Right atrium auricular region (tissue), 2 donors: ENCODE measurements at places on chromosomes 4 and X.

DNA sequence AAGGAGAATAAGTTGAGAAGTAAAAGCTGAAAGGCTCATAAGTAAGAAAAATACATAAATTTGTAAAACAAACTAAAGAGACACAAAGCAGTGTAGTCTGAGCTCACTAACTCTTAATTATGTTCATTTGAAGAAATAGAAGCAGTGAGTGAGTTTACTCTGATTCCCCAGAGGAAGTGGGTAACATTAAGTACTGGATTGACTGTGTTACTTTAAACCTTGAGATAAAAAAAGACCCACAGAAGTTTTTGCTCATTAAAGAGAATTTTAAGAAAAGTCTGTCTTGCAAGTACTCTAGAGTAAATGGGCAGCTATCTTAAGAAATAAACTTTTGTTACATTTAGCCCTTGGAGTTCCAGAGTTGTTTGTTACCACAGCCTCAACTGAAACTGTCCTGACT, 2466.9 kb downstream of the PCDH7 start:
- H3K4me1 ChIP-seq: no peaks in the 10 kb centered on the region
- no peaks in the 10 kb centered on the region for H3K36me3 ChIP-seq
- H3K4me3 ChIP-seq: no peak overlapping the region
- DNase-seq: no peak
- no peaks in the 10 kb centered on the region for H3K27me3 ChIP-seq
- H3K27ac ChIP-seq: no peak overlapping the region

DNA sequence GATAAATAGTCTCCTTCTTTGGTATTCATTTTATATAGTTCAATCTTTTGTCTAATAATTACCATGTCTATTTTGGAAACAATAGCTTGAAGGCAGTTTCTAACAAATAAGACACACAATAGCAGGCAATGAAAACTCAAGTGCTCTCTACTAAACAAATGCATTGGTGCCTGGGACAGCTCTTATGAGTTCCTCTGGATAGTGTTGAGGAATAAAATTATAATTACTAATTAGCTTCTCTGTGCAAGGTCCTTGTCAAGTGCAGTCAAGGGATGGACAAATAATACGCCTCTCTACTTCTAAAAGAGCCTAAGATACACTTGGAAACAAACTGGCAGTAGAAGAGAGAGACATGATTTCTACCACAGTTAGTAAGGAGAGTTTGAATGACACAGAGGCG, 229.0 kb upstream of the GLRA2 start:
- no peaks in the 10 kb centered on the region for H3K4me1 ChIP-seq
- no peak overlapping the region for H3K27ac ChIP-seq
- no peaks in the 10 kb centered on the region for H3K27me3 ChIP-seq
- H3K4me3 ChIP-seq: no peak overlapping the region
- DNase-seq: no peak

GRCh38 chr4:165398570-165398969, 19.8 kb downstream of the CPE start:
- H3K27me3 ChIP-seq: no peaks in the 10 kb centered on the region
- no peak for DNase-seq
- no peaks in the 10 kb centered on the region for H3K36me3 ChIP-seq
- H3K27ac ChIP-seq: no peak overlapping the region
- no peaks in the 10 kb centered on the region for H3K4me1 ChIP-seq
- no peak overlapping the region for H3K4me3 ChIP-seq

GRCh38 chr4:3248811-3249661, at the start of gene MSANTD1:
MSANTD1 (plus strand) TSS chr4:3249159; CDS start chr4:3249223, 64 bp downstream.
- no peaks in the 10 kb centered on the region for H3K27me3 ChIP-seq
- no peak for DNase-seq
- H3K4me3 ChIP-seq: no peak within 1 kb of the TSS
- no peak within 1 kb of the TSS for H3K27ac ChIP-seq
- no peaks in the 10 kb centered on the region for H3K4me1 ChIP-seq
- no peaks in the 10 kb centered on the region for H3K36me3 ChIP-seq

GRCh38 chr4:80184053-80184824, 13.1 kb upstream of the PRDM8 start:
- no peaks in the 10 kb centered on the region for H3K4me1 ChIP-seq
- H3K36me3 ChIP-seq: no peaks in the 10 kb centered on the region
- H3K4me3 ChIP-seq: peak overlapping the region; percentile 51
- peak; percentile 78 for DNase-seq
- no peaks in the 10 kb centered on the region for H3K27me3 ChIP-seq
- H3K27ac ChIP-seq: peak overlapping the region; percentile 73
